ENCODE measurements at places on chromosomes 1 and 21. TPM values are rescaled to one million over a fixed set of nuclear protein-coding genes. Genes with fewer than 3 reads are reported as not detected.

DNA sequence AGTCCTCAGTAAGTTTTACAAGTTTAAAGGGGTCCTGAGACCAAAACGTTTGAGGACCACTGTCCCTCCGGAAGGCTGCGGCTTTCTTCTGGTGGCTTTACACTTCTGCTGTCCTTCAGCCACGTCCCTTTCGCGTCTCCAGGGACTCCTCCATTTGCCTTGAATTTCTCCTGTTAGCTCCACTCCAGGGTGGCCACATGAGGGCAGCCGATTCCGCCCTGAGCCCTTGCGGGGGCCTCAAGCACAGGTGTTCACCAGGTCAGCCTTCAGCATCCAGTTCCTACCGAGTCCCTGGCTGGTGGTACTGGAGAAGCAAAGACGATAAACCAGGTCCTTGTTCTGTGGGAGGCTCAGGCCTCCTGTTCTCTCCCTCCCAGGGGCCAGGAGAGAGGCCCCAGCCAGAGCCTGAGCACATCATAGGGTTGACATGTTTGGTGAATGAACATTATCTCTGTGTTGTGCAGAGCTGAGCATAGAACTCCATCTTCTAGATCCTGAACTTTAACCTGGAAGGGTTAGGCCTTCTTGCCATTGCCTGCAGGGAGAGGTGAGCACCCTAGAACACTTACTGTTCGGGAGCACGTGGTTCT is 27.4 kb upstream of the COQ8A start:
- DNase-seq = no peak

DNA sequence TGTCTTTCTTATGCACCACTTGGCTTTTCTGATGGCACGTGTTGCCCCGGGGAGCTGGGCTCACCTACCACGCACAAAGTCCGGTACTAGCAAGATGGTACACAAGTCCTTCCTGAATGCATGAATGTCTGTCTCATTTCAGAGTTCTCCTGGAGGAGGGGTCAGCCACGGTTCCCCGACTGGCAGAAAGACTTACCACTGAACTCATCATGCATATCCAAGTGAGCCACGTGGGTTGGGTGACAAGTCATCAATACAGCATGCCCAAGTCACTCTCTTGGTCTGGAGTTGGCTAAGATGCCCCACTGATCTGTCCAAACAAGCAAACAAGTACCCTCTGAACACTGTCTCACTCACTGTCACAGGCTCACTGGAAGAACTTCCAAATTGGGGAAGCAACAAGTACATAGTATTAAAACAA is 28.6 kb upstream of the MX1 start:
- no peak for DNase-seq

Gene ATAD3C
- not detected for total RNA-seq

Gene SLC26A9
- total RNA-seq = not detected

Gene OR6K3
- total RNA-seq = not detected
